ENCODE measurements at places on chromosomes 11 and 22.
A peak's percentile ranks its signal among the peaks of the same experiment; 100 is the strongest.

DNA sequence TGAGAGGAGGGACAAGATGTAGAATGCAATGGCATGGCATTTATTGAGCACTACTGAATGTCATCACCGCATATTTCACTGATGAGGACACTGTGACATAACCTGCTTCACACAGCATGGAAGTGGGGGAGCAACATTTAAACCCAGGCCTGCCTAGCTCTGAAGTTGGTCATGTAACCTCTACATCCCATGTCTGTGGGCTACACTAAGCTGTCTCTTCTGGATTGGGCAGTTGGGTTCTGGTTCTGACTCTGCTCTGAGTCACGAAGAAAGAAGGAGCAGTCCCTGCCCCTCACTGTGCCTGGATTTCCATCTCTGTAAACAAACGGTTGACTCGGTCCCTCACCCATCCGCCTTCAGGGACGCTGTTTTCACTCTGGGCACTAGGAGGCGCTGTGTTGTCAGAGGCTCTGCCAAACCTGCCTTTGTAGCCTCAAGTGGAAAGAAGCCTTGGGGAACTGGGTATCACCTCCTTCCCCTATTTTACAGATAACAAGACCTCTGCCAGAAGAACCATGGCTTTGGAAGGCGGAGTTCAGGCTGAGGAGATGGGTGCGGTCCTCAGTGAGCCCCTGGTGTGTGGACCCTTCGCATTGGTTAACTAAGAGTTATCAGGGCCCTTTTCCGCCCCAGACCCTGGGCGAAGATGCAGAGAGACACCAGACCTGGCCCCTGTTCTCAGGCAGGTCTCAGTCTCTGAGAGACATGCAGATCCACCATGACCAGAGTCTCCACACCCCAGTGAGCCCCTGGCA is 12.7 kb upstream of the ARHGEF17 start:
- no peak for DNase-seq

GRCh38 chr22:17587629-17588028 is 24.3 kb downstream of the SLC25A18 start:
- DNase-seq = no peak

GRCh38 chr11:130858215-130858614 is 58.1 kb downstream of the SNX19 start:
- no peak for DNase-seq

DNA sequence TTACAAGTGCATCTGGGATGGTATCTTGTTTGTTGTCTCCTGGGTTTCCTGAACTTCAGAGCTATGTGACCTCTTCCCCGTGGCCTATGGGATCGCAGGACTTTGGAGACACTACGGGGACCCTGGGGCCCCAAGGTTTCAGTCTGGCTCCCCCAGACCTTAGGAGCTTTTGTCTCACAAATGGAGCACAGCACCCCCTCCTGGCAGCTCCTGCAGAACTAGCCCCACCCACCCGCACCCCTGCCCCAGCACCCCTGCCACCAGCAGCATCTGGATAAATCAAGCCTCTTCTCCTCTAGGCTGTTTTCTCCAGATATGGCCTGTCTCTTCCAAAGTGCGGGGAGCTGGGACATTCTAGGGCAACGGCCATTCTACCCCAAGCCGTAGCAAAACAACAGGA is 10.4 kb downstream of the RCOR2 start:
- no peak for DNase-seq

- no peak for DNase-seq
These were observed 6.9 kb downstream of the BARX2 start for GRCh38 chr11:129382583-129382982.

GRCh38 chr11:101466352-101466751 is 117.5 kb downstream of the TRPC6 start:
- no peak for DNase-seq

DNA sequence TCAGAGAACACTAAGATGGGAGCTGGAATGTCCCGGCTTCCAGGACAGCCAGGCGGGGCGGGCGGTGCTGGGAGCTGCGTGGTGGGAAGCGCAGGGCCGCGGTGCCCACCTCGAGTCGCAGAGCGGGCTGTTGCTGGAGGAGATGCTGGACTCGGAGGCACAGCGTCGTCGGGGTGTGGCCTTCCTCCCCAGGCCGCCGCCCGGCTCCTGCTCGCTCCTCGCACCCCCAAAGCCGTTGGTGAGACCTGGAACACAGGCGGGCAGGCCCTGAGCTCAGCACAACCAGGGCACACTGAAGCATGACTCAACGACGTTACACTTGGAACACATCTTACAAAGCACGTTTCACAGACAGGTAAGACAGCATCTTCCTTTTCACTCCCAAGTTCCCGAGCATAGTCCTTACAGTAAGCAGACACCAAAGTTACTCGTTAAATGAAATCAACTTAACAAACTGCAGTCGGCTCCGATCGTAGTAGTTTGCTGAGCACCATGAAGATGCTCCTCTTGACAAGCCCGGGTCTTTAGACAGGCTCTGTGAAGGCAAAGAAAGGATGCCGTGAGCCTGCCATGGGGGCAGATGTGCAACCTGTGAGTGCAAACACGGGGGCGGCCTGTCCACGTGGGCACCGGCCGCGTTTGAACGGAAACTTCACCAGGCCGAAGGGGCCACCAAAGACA is 50.0 kb downstream of the BRD1 start:
- DNase-seq = no peak

DNA sequence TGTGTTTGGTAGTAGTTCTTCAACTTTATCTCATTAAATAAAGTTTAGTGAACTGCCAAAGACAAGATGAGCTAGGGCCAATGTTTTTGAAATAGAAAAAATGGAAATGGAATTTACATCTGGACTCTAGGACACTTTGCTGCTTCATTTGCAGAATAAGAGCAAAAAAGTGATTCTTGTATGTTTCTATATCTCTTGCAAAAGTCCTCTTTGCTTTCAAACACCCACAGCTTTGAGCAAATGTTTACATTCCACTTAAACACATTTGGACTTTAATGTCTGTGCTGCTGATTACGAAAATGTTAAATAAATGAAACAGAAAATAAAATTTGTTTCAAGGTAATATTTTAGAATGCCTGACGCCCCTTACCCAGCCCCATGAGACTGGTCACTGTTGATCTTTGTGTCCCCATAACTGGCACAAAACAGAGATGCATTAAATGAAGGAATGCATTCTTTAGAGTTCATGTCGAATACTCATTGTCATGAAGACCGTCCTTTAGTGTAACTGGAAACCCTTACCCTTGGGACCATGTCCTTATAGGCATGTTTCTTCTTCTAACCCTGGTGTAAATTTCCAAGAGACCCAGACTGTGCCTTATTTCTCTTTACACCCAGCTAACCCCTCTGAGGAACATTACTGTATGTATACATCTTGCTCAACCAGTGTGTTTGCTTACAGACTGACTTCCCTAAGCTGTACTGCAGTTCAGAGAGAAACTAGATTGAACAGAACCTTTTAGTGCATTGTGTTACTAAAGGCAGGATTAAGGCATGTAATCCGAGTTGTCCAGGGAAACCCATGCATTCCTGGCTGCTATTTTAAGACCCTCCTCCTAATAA is 199.7 kb downstream of the NAV2 start:
- DNase-seq = no peak

GRCh38 chr11:832529-833113 is at the start of gene CD151:
Gene CD151 (plus strand): TSS chr11:832952. CDS start chr11:836070, 3,118 bp downstream.
- no peak for DNase-seq

DNA sequence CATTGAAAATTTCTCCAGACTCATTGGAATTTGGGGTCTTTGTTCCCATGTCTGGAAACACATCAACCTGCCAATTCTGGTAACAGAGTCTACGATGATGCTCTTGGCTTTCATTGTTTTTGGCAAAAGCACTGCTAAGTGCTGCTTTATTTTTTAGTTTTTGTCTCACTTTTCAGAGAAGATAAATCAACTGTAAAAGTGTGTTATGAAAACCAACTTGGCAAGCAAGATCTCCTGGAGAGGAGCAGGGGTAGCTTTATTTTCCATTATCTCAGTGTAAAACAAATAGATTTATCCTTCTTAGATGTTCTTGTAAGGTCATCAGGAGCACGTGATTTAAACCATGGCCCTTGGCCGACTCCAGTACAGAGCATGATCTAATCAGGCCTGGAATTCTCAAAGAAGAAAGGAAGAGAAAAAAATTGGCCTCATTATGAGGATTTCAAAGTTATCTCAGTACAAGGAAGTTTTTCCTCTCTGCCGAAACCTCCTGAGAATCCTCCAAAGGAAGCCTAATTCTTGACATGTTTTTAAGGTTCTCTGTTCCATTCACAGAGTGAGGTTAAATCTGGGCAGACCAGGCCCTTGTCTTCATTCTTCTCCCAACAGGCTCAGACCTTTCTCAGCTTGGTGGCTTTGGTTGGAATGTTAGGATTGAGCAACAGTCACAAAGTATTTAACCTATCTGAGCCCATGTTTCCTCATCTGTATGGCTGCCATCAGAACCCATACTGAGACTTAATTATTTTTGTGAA is 16.4 kb upstream of the PAMR1 start:
- peak; percentile 88 for DNase-seq

DNA sequence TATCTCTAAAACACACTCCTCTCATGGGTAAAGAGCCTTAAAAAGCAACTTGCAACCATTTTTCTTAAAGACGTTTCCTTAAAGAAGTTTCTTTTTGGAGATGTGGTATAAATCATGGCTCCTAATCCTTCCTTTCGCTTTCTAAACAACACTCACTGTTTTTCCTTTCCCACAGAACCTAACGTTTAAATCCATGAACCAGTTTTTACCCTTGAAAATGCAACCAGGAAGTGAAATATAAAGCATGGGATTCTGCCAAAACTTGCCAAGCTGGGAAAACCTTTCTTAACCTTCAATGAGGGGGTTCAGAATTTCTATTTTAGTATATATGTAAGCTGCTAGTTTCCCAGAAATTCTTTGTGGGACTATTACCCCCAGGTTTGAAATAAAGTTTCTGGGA is 8.6 kb downstream of the PLEKHA7 start:
- DNase-seq = no peak

DNA sequence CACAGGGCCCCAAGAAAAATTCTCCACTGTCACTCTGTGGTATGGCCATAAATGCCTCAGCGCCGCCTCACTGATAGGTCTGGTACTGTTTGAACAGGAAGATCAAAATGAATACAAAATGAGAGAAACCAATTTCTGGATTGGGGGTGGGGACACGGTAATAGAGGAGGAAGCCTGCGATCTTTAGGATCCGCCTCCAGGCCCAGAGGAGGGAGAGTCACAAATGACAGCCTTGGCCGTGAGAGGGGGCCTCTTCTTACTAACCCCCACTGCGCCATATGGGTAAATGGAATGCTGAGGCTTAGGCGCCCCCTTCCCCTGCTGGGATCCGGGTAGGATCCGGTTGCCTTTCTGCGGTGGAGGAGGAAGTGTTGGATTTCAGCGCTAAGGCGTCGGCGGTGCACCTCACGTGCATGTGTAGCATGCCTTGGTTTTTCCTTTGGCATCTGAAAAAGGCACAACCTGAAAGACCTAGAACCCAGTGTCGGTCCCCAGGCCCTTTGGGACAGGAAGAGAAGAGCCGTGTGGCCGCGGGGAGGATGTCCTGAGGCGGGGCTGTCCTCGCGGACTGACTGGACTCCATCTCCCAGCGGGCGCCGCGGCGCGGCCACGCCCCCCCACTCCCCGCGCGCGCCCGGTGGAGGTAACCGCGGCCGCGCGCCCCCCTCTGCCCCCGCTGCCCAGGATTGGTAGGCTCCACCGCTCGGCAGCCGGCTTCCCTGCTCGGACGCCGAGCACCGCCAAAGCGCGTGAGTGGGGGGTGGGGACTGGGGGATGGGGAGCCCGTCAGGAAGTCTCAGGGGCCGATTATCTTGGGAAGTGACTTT is 718 bp upstream of the MADD start:
- peak; percentile 89 for DNase-seq

- DNase-seq = no peak
These were observed 17.2 kb downstream of the CLDN25 start for GRCh38 chr11:113796663-113797259.

DNA sequence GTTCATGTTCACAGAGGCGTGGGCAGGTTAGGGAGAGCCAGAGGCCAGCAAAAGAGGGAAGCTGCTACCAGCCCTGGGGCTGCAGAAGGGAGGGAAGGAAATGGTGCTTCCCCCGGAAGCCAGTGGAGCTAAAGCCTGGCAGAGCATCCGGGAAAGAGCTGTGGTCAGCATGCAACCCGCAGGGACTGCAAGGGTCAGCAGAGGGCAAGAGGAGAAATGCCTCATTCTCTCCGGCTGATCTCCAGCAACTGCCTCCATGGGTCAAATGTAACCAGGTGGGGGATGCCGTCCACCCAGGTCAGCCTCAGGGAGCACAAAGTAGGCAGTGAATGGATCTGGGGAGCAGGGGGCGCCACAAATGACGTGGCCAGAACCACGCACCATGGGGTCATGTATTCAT is 36.9 kb upstream of the PRR5 start:
- DNase-seq = no peak

- DNase-seq = no peak
These were observed 8.9 kb downstream of the MRTFA start for GRCh38 chr22:40627612-40628011.

GRCh38 chr11:7575841-7576725 is 62.3 kb downstream of the PPFIBP2 start:
- no peak for DNase-seq

DNA sequence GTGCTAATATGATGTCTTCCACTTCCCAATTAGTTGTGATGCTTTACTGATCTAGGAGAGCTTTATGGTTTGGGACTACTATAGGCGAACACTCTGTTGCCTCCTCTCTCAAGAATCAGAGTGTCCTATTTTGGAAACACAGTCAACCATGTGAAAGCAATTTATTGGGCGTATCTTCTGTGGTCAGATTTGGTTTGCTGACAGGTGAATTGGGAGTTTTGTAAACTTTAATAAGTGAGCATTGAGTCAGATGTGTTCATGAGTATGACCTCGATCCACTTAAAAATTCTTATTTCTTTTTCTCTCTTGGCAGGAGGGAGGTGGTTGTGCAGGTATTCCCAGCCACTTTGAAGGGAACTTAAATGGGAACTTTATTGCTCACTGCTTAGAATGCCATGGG is 4.4 kb downstream of the CAT start:
- DNase-seq = no peak

DNA sequence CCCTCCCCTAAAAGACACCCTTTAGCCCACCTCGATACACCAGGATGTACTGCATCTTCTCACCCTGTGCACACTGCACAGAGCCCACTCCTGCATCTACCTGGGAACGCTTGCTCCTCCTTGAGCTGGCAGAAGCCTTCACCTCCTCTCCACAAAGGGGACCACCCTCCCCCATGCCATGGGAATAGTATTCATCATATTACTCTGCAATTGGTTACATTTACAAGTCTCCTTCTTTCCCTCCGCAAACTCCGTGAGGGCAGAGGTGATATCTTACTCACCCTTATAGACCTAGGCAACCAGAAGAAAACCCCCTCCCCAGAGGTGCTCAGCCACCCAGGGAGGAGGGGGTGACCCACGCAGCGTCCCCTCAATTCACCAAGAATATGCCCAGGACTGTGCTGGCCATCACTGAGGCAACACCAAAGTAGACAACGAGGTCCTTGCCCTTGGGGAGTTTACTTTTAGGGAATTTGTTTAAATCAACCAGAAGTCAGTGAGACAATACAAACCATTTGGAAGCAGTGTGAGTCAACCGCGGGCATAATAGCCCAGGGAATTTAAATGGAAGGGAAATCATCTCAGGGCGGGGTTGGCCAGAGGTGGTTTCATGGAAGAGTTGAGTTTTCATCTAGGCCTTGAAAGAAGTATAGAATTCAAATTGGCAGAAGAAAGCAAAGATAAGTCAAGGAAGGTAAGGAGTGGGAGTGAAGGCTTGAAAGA is 214.5 kb downstream of the BARX2 start:
- DNase-seq = no peak

GRCh38 chr11:113251281-113251680 is 63.1 kb upstream of the TTC12 start:
- DNase-seq = no peak

- DNase-seq = no peak
These were observed 3.8 kb upstream of the PKP3 start for GRCh38 chr11:390175-390574.

Measured in hindlimb muscle (tissue), 1 donor.